ENCODE measurements at places on chromosomes 13 and 19.

- no peak for DNase-seq
These were observed 611.4 kb downstream of the DACH1 start for GRCh38 chr13:71255633-71256032.

DNA sequence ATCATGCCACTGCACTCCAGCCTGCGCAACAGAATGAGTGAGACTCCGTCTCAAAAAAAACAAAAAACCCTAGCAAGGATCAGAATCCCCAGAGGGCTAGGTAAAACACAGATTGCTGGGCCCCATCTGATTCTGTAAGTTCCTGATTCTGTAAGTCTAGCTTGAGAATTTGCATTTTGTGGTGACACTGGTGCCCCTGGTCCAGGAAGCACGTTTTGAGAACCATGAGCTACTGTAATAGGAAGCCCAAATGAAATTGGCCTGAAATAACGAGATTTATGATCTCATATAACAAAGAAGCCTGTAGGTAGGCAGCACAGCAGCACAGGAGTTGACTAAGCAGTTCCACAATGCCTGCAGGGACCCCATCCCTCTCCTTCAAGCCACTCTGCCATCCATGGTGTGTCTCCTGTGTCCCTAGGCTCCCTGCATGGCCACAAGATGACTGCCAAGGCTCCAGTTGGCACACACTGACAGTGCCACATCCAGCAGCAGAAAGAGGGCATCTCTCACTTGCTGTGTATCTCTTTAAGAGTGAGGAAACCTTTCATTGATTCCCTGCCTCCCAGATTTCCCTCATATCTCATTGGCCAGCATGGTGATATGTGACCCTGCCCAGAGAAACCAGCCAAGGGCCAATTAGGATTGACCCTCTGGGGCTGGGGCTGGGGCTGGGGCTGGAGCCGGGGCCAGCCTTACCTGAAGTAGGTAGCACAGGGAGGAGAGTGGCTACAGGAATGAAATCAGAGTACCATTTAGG, 21.7 kb downstream of the SIPA1L3 start:
- DNase-seq, result no peak

- DNase-seq, result no peak
These were observed 1.8 kb downstream of the PIP5K1C start for GRCh38 chr19:3698386-3698950.

DNA sequence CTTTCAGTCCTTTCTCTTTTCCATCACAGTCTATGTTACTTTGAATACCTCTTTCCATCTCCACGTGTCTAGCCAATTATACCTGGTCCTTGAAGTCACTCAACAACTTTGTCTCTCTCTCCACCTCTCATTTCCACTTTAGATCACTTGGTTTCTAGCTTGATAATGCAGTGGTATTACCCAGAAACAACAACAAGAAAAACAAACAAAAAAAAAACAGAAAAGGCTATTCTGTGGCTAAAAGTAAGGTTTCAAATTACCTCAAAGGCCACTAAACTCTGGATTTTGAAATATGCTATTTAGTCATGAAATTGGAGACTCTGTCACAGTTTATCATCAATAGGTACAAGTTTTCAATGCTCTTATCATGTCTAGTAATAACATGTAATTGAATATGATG, 184.8 kb downstream of the PCDH9 start:
- no peak for DNase-seq

- no peak for DNase-seq
These were observed 88.0 kb downstream of the TBC1D4 start for GRCh38 chr13:75393839-75394520.

DNA sequence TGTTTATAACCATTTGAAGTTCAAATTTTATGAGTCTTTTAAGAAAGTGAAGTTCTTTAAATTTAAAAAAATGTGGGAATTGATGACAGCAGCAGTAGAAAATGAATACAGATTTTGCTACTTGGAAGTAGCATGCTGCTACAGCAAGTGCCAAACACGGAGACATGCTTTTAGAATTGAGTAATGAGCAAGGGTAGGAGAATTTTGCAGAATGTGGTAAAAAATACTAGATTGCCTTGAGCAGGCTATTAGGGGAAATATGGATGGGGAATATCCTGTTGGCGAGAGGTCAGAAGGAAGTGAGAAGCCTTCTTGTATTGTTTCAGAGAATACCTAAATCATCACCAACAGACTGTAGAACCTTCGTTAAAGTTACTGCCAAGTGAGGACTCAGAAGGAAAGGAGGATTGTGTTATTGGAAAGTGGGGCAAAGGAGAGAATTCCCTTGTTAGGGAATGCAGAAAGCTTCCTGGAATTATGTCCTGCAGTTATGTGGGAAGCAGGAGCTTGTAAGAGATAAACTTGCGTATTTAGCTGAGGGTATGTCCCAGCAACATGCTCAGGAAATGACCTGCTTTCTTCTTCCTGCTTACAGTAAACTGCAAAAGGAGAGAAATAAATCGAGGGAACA, 32.4 kb upstream of the OXGR1 start:
- DNase-seq, result no peak

- no peak for DNase-seq
These were observed 26.1 kb downstream of the PPP5C start for GRCh38 chr19:46372901-46373490.

GRCh38 chr19:7527516-7528191, 5.2 kb downstream of the MCOLN1 start:
- no peak for DNase-seq

- no peak for DNase-seq
These were observed 16.0 kb upstream of the QTRT1 start for GRCh38 chr19:10685210-10685609.

DNA sequence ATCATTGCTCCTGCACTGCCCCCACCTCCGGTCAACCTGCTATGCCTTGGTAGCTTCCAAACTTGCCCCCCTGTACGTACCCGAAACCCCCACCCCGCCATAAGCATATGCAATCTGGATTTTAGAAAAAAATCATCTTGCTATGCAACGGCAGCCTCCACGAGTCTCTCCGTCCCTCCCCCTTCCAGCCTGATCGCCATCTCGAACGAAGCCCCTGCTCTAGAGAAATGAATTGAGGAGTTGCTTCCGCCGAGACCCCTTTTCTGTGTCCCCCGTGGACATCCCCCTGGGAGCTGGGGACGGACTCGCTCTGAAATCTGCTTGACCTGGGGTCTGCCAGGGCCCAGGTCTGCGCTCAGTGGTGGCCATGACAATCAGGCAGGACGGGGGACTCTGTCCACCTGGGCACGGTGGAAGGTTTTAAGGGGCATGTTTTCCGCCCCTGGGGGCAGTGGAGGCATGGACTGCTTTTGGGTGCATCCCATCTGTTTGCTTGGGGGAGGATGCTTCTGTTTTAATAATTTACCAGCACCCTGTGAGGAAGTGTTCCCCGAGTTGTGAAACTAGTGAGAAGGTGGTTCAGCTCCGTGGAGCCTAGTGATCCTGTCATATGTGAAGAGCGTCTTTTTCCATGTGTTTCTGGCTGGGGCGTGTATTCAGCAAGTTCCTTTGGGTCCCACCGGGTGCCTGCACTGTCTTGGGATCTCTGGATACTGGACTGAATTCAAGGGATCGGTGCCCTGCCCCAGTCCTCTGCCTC, 1.0 kb downstream of the KDM4B start:
- no peak for DNase-seq

DNA sequence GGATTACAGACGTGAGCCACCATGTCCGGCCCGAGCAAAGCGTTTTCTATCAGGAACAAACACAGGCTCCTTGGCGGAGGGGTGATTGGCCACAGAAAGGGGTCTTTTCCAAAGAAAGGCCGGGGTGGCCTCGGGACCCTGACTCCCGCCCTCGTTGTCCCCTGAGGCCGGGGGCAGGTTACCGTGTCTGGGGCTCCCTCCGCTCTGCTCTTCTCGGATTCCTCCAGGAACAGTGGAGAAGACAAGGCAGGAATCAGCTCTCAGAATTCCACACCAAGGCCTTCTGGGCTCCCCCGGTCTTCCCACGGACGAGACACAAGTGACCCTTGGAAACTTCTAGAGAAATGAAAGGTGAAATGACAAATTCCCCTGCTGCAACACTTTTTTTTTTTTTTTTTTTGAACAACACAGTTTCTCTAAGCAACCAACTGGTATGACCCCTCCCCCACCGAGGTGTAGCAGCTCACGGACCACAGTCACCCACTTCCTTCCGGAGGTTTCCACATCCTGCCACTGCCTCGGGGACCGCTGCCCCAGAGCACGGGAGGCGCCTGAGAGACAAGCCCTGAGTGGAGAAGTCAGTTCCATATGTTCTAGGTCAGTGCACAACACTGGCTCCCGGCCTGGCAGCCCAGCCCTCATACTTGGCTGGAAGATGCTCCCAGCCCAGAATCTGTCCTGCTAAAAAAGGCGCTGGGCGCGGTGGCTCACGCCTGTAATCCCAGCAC, 11.0 kb downstream of the MOB3A start:
- no peak for DNase-seq

DNA sequence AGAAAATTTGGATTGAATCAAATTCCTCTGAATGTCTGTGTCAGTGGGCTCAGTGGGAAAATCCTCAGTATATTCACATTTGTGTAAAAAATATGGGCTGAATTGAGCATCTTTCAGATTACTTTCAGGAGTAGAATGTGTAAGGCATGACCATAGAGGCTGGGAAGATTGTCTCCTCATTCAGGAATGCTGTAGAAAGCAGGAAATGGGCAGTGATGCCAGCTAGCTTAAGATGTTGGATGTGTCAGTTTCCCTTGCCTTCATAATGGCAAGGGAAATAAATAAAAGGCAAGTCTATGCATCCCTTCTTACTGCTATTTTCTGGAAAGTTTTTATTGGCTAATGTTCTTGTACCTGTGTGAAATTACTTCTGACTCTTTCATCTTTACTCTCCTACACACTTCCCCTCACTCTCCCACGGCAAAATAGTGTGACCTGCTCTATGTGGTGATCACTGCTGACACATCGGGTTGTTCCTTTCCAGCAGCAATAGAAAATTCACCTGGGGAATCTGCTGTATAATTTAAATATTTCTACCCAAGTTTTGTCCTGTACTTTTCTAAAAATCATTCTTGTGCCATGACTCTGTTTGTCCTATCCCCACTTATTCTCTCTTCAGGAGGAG, 103.2 kb downstream of the LMO7 start:
- DNase-seq, result no peak

DNA sequence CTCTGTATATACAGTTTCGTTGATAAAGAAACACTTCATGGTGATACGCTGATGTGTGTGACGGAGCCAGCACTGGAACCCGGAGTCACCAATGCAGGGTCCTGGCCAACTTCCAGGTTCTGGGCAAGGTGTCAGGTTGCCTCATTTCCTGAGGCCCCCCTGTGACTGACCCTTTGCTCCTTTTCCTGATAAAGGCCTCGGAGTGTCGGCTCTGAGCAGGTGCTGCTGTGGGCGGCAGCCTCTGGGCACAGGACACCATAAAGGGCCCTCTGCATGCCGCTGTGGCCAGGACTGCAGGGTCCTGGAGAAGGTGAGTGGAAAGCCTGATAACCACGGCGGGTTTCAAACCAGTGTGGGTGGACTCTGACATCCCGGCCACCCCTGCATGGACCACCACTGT, 17.3 kb upstream of the MYDGF start:
- no peak for DNase-seq

- no peak for DNase-seq
These were observed 748.2 kb downstream of the DIAPH3 start for GRCh38 chr13:59415498-59415897.

- no peak for DNase-seq
These were observed 21.7 kb downstream of the NALCN start for GRCh38 chr13:101394605-101395004.

DNA sequence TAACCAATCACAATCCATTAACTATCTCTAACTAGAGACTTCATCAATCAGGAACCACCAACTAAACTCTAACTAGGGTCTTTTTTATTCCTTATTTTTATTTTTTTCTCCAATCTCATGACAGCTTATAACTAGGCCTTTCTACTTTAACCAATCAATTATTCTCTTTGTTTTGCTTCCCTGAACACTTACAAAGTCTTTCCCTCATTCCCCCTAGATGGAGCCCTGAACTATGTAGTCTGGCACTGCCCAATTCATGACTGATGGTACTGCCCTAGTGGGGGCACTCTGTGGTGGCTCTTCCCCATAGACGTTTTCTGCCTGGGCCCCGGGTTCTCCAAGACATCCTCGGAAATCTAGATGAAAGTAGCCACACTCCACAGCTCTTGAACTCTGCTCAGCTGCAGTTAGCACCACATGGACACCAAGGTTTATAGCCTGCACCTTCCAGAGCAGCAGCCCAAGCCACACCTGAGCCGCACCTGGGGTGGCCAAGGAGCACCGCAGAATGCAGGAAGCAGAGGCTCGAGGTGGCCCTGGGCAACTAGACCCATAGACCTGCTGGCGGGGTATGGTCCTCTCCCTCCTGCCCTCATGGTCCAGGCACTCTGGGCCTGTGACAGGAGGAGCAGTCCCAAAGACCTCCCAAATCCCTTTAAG, 6.6 kb downstream of the ATP7B start:
- no peak for DNase-seq

DNA sequence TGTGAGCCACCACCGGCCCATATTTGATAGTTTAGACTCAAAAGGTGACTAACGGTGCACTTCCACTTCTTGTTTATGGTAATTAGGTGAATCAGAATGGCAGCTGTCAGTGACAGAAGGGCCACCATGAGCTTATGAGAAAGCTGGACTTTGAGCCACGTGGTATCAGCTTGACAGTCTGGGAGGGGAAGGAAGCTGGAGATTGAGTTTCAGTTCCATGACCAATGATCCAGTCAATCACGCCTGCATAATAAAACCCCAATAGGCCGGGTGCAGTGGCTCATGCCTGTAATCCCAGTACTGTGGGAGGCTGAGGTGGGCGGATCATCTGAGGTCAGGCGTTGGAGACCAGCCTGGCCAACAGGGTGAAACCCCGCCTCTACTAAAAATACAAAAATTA, 8.2 kb downstream of the EID2B start:
- DNase-seq, result no peak

DNA sequence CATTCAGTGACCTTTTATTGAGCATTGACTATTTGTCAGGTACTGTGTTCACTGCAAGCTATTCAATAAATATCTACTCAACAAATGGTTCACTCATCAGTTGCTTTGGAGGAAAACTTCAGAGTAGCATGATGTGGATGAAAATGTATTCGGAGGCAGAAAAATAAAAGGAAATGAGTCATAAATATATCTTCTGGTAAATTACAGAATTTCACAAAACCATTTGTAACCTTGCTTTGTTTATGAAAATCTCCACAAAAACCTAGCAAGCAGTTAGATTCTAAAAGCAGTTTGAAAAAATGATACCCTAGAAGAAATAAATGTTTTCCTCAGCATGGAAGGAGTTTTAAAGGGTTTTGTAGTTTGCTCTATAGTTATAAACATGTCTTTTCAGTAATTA, 399.6 kb downstream of the LMO7 start:
- no peak for DNase-seq

GRCh38 chr19:48492925-48493717, 18.5 kb downstream of the LMTK3 start:
- DNase-seq, result peak; percentile 100

- no peak for DNase-seq
These were observed 79.5 kb upstream of the MYO16 start for GRCh38 chr13:108549934-108550333.

DNA sequence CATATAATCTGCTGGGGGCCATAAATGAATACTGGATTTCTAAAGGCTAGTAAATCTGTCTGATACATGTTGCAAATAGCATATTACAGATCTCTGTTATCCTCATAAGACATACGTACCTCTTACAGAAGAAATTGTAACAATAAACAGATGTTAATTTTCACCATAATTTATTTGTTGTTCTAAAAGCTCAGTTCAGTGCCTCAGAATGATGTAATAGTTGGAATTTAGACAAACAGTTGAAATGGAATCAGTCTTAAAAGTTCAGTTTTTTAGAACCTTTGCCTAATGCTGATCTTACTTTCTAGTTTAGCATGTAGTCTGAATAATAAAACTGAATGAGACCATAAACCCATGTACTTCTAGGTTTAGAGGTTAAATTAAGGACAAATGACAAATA, 43.1 kb downstream of the B3GLCT start:
- no peak for DNase-seq
